ENCODE measurements at places on chromosomes 16 and 17. TPM values are rescaled to one million over a fixed set of nuclear protein-coding genes. Genes with fewer than 3 reads are reported as not detected.

DNA sequence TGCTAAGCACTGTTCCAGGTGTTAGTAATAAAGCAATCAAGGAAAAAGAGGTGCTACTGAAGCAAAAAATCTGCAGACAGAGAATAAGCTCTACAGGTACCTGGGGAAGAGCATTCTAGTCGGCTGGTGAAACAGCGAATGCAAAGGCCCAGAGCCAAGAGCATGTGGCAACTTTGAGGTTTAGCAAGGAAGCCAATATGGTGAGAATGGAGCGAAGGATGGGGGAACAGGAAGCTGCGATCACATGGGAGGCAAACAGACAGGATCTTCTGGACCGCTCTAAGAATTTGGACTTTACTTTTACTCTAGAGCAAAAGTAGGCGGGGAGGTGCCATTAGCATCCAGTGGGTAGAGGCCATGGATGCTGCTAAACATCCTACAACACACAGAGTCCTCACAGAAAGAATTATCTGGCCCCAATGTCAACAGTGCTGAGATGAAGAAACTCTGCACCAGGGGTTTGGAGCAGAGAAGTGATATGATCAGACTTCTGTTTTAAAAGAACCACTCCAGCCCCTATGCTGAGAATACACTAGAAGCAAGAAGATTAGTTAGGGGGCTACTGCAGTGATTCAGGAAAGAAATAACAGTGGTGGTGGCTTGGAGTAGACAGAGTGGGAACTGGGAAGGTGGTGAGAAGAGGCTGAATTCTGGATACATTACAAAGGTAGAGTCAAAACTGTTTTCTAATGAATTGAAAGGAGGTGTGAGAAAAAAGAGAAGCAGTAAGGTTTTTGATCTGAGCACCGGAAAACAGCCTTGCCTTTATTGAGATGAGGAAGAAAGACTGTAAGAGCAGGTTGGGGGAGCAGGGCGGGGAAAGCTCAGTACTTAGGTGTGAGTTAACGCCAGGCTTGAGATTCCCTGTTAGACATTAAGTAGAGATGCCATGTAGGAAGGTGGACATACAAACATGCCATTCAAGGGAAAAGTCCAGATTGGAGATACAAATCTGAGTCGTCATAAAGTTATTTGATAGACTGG is 11.0 kb downstream of the EFTUD2 start:
- DNase-seq: no peak

SMTNL2 gene
- total RNA-seq: 1.5 TPM

DNA sequence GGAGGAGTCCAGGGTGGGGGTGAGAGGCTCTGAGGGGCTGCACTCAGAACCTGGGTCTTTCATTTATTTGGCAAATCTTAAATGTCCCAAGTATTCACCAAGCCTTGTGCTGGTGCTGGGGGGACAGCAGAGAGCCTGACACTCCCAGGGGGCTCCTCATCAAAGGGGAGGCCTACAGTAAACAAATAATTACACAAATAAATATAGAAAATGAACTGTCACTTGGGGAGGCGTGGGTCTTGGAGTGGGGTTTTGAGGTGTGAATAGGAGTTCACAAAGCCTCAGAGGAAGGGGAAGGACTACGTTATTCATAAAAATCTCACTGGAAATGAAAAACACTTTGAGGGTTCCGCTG is 15.2 kb upstream of the PRM1 start:
- no peak for DNase-seq

TERB1 gene
- under 0.01 TPM for total RNA-seq

DNA sequence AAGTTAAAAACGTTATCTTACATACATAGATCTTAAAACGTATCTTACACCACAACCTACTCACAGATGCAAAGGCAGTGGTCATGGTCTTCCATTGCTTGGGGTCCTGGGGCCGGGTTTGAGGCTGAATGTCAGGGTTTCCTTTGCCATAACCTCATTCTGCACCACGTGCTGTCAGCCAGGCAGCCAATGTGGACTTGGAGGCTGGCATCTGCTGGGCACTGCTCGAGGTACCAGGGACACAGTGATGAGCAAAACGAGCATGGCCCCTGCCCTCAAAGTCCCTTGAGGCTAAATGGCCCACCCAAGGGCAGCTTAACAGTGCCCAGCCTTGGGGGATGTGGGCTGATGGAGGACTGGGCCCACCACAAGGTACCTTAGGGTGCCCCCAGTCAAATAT is 35.8 kb upstream of the RGS9 start:
- no peak for DNase-seq

TOX3 gene
- not detected for total RNA-seq

DNA sequence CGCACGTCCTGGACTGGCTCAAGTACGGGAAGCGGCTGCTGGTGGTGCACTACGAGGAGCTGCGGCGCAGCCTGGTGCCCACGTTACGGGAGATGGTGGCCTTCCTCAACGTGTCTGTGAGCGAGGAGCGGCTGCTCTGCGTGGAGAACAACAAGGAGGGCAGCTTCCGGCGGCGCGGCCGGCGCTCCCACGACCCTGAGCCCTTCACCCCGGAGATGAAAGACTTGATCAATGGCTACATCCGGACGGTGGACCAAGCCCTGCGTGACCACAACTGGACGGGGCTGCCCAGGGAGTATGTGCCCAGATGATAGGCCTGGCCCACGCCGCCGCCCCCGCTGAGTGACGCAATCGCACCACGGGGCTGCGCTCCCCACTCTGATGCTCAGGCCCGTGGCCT is 50.2 kb downstream of the WSCD1 start:
- DNase-seq: no peak

PYCARD gene
- total RNA-seq: 103 TPM
